Stimulated activated CD8-positive, alpha-beta memory T cell treated with anti-CD3 and anti-CD28 coated beads, Interleukin-4, amount 100 ng/mL, for 1 hour (primary cell): ENCODE measurements at places on chromosomes 12 and 14.

GRCh38 chr12:121530600-121531355 lies 50.0 kb downstream of the KDM2B start:
- DNase-seq: peak; percentile 34

GRCh38 chr14:55600784-55601561 lies 21.0 kb downstream of the KTN1 start:
- DNase-seq: no peak

- no peak for DNase-seq
Measured at GRCh38 chr12:19627719-19628118, 188.4 kb downstream of the AEBP2 start.

DNA sequence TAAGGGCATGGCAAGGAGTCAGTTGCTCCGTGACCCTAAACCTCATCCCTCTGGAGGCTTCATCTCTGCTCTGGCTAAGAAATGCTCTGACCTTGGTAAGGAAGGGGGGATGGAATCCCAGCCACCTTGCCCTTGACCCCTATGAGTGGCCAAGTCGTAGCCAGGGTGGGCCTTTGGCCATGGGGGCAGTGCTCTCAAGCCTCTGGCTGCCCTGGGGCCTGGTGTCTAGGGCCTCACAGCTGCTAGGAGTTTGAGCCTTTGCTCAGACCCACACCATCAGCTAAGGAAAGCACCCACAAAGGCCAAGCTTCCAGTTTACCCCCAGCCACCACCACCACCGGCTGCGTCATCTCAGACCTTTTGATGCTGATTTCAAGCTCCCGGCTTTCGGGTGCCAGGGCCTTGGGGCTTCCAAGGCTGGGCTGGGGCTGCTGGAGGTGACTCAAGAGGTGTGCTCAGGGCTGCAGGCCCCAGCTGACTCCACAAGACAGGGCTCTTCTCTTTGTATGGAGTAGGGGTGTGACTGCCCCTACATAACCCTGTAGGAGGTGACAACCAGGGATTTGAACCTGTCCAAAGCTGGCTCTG lies 3.7 kb downstream of the ASB2 start:
- DNase-seq: no peak

GRCh38 chr12:82800185-82800584 lies 113.5 kb downstream of the TMTC2 start:
- no peak for DNase-seq

DNA sequence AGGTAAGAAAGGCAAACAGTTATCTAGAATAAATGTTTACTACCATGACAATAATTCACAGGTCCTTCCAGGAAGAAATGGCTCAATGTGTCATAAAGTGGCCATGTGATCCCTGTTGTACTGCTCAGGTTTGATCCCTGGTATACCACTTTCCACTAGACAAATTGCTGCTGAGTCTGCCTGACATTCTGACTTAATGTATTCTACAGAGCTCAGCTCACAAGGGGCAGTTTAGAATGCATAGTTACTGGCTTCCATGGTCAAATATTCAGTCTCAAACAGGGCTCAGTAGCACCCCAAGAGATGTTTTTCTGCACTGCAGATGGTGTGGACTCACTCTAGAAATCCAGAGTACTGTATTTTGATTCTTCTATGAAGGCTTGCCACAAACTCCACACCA lies 21.8 kb downstream of the TSHR start:
- no peak for DNase-seq

GRCh38 chr12:106945261-106945851 lies 10.4 kb upstream of the TMEM263 start:
- no peak for DNase-seq

DNA sequence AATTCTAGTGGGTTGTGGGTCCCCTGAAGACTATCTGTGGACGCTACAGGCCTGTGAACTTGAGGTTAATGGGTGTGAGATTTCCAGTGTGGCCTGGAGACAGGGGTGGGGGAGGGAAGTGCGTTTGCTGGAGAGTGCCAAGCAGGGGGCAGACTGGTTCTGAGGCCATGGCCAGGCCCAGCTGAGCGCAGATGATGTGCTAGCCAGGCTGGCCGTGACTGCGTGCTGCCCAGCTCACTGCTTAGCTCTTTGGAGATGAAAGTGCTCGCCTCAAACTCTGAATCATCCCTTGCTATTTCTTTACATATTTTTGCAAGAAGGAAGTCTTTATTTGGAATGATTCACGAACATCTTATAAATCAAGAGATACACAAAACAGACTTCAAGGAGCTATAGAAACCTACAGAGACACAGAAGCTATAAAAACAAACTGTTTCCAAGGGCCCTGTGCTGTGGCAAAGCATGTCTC lies 75.2 kb upstream of the PLEKHG3 start:
- DNase-seq: no peak

- DNase-seq: no peak
Measured at GRCh38 chr14:105220699-105221597, 27.4 kb upstream of the BTBD6 start.

GRCh38 chr12:101769865-101770264 lies 30.6 kb upstream of the SYCP3 start:
- DNase-seq: no peak

DNA sequence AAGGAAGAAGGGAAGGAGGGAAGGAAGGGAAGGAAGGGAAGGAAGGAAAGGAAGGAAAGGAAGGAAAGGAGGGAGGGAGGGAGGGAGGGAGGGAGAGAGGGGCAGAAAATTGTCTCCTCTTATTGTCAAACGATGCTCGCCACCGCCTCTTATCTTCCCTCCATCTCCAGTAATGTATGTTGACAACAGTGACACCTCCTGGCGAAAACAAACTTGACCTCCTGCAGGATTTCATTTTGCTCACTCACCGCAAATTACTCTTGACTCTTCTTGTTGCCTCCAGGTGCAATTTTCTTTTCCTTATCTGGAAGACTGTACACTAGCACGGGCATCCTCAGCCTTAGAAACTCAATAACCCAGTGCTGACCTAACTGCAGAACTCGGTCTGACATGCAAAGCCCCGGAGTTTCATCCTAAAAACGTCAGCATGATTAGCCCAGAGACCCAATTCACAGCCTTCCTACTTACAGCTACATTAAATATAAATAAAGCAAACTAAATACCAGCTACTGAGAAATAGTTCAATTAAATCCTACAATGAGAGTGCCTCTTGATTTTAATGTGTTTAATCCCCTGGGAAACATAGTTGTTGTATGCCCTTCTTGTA lies 512.4 kb upstream of the TMPO start:
- no peak for DNase-seq

- DNase-seq: no peak
Measured at GRCh38 chr14:68683326-68683725, 109.5 kb downstream of the ZFP36L1 start.

GRCh38 chr12:65432114-65432513 lies 153.6 kb downstream of the MSRB3 start:
- DNase-seq: no peak

DNA sequence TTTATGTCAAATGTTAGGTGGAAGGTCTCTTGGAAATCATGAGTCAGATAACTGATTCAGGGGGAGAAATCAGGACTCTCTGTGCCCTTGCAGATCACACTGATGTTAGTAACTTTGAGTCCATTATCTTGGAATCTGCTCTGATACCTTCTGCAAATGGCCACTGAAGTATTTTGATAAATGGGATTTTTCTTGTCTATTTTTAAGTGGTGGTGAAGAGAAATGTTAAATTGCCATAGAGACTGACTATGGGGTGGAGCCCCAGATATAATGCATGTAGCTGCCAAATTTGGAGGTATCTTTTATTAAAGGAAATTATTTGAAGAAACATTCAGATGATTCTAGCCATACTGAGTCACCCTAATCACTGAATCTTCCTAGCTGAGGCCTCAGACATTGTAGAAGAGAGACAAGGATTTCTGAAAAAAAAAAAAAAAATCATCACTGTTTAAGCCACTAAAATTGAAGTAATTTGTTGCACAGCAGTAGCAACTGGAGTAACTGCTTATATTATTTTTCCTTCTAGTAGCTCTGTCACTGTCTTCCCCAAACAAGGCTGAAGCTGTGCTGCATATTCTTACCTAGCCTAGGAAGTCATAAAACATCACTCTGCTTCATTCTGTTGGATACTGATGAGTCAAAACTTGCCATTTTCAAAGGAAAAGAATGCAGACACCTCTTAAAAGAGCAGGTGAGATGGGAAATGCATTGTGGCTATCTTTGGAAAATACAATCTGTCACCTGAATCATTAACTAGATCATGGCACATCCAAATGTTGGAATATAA lies 36.0 kb upstream of the CLEC14A start:
- no peak for DNase-seq

DNA sequence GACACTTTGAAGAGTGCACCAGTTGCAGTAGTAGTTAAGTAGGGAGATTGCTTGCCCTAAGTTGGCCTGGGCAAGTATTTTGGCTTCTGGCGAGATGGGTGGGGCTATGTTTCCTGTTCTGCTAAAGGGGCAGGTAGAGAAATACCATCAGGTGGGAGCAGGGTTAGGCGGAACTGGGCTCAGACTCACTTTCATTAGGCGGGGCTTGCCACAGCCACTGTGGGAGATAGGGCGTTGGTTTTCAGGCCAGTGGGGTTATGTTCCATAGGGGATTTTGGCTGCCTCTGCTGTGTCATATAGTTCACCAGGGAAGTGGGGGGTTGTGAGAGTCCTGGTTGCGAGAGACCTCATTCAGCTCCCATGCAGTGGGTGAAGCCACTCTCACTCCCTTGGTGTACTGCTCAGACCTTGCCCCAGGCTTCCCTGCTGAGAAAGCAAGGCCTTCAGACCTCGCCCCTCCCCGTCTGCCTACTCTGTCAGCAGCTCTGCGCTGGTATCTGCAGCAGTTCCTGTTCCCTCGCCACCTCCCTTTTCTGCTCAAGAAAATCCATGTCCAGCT lies 43.3 kb downstream of the AEBP2 start:
- no peak for DNase-seq

DNA sequence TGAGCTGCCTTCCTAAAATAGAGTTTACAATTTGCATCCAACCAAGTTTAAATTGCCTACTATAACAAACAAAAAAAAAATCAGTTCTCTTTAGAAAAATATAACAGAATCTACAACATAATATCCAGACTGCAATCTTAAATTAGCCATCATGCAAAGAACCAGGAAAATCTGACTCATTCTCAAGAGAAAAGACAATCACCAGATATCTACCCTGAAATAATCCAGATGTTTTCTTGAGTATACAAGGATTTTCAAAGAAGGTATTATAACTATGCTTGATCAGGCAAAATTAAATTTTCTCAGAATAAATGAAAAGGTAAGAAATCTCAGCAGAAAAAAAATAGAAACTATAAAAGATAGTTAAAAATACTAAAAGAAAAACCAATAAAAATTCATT lies 115.6 kb downstream of the CCER1 start:
- no peak for DNase-seq

- peak; percentile 54 for DNase-seq
Measured at GRCh38 chr12:56129206-56129941, 1.3 kb downstream of the ESYT1 start.

DNA sequence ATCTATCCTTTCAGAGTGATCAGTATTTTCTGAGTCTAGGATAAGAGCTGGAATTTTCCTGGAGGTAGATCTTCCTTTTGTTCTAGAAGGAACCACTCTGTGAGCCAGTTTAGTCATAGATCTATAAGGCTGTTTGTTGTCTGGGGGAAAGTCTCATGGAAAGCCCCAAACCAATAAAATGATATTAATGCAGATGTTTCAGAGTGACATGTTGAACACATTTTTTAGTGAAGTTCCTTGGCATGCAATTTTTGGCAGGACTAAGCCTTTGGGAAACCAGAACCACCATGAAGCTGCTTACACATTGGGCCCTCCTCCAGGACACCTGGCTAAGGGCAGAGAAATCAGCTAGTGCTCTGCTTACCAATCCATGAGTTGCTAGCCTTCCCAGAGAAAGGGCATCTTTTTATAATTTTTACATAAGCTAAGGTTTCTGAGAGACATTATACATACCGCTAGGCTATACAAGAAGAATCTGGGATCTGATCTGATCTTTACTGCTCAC lies 101.5 kb upstream of the PCED1B start:
- DNase-seq: no peak

GRCh38 chr12:122891661-122892525 lies 4.0 kb downstream of the VPS37B start:
- no peak for DNase-seq

DNA sequence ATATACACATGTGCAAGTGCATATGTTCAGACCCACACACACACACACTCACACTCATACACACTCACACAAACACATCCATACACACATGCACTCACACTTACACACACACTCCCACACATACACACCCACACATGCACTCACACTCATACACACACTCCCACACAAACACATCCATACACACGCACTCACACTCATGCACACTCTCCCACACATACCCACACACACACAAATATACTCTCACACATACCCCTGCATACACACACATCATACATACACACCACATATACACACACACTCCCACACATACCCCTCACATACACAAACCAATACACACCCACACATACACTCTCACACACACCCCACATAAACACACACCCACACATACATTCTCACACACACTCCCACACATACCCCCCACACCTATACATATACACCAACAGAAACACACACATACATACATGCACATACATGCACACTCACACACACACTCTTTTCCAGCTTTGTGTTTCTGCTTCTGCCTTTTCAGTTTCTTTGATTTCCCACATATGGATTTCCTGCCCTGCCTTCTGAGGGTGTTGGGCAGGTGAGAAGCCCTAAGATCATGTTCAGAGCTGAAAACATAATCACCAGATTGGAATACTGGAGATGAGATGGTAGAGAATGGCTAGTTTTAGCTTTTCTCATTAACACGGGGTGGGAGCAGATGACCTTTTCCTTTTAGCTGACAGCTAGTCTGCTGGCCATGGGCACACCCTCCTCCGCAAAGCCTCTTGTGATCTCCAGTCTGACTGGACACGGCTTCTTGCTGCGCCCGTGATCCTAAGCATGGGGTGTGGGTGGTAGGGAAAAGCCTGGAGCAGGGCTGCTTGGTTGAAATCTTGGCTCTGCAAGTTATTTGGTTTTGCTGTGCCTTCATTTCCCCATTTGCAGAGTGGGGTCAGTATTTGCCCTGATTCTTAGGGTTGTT lies 214.0 kb downstream of the CHST11 start:
- DNase-seq: no peak

- peak; percentile 28 for DNase-seq
Measured at GRCh38 chr12:117212563-117213190, 22.4 kb upstream of the FBXO21 start.

DNA sequence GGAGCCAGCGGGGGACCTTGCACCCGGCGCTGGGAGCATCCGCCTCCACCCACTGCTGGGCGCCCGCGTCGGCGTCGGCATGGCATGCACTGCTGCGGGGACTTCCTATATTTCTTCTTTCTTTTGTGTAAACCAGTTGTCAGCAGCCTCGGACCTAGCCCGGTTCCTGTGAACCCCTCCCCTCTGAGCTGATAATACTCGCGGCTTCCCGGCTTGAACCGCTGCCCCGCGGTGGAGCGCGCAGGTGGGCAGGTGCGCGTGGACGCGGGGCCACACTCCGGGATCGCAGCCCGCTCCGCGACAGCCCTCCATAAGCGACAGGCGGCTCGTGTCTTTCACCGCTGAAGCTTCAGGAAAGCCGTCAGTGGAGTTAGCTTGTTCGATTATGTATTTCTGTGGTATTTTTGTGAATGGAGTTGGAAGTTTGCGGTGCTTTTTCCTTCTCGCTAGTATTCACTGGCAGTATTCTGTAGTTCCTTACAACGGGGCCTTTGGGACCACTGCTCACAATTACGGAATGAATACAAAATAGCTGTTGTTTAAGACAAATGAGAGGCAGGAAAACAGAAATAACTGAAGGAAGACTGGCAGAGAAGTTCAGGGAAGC lies 870 bp downstream of the BMAL2 start:
- DNase-seq: no peak
